Neural progenitor cell (in vitro differentiated cells): ENCODE measurements at places on chromosomes 16 and 17.
A peak's percentile ranks its signal among the peaks of the same experiment; 100 is the strongest.

DNA sequence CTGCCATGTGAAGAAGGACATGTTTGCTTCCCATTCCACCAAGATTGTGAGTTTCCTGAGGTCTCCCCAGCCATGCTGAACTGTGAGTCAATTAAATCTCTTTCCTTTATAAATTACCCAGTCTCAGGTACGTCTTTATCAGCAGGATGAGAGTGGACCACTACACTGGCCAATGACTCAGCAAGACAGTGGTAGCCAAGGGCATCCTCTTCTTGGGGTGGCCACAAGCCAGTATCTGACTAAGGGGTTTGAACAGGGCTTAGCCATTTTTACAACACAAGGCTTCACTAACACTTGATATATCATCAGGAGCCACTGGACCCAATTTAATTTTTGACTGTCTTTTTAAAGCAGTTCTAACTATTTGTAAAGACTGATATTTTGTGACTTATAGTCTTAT, 21.1 kb upstream of the KRT24 start:
- H3K4me1 ChIP-seq, result no peaks in the 10 kb centered on the region
- no peaks in the 10 kb centered on the region for H3K27me3 ChIP-seq
- no peak for DNase-seq
- H3K36me3 ChIP-seq, result no peaks in the 10 kb centered on the region
- no peak overlapping the region for H3K4me3 ChIP-seq
- H3K27ac ChIP-seq, result no peak overlapping the region

DNA sequence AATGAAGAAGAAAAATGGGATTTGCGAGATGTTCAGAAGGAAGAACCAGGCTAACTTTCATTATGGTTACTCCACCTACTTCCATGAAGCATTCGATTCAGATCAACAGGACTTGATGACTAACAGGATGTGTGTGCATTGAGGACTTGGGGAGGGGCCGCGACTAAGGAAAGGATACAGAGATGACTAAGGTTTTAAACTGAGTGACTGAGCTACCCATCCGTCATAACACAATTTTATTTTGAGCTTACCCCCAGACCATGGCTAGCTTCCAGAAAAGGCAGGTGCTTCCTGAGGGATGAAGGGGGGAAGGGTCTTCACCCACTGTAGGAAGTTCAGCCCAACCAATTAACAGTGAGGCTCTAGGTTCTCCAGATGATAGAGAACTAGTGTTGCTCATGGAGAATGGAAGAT, 2.5 kb upstream of the CDYL2 start:
- no peak overlapping the region for H3K4me3 ChIP-seq
- no peaks in the 10 kb centered on the region for H3K4me1 ChIP-seq
- no peak for DNase-seq
- H3K27ac ChIP-seq, result no peak overlapping the region

GRCh38 chr16:47045023-47045422, 71.5 kb upstream of the DNAJA2 start:
- no peak overlapping the region for H3K27ac ChIP-seq
- peaks cover 13% of the 10 kb centered on the region for H3K4me1 ChIP-seq
- no peaks in the 10 kb centered on the region for H3K27me3 ChIP-seq
- H3K4me3 ChIP-seq, result no peak overlapping the region
- no peak for DNase-seq

- no peaks in the 10 kb centered on the region for H3K4me1 ChIP-seq
- no peak overlapping the region for H3K27ac ChIP-seq
- H3K4me3 ChIP-seq, result no peak overlapping the region
- no peaks in the 10 kb centered on the region for H3K27me3 ChIP-seq
Measured at GRCh38 chr17:13776027-13776551, 174.4 kb upstream of the HS3ST3A1 start.

- no peaks in the 10 kb centered on the region for H3K27me3 ChIP-seq
- DNase-seq, result no peak
- H3K4me1 ChIP-seq, result no peaks in the 10 kb centered on the region
- H3K27ac ChIP-seq, result no peak overlapping the region
Measured at GRCh38 chr16:84929421-84930297, 81.7 kb downstream of the ZDHHC7 start.

GRCh38 chr17:38568845-38569510, 36.8 kb downstream of the SRCIN1 start:
- no peaks in the 10 kb centered on the region for H3K36me3 ChIP-seq
- no peak overlapping the region for H3K4me3 ChIP-seq
- H3K27ac ChIP-seq, result no peak overlapping the region
- peaks cover 32% of the 10 kb centered on the region for H3K4me1 ChIP-seq
- no peak for DNase-seq

DNA sequence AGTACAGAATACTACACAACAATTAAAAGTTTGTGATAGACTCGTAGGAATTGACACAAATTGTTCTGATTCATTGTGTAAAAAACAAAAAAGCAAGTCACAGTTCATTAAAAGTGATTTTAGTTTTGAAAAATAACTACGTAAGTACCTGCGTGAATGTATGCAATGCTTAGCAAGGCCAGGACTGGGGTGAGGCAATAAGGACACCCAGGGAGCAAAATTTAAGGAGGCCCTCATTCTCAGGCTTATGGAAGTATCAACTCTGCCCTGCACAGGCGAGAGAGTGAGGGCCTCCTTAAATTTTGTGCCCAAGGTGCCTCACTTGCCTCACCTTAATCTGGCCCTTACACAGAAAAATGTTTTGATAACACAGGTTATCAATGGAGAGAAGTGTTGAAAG, 31.4 kb downstream of the NOG start:
- no peak overlapping the region for H3K27ac ChIP-seq
- no peaks in the 10 kb centered on the region for H3K27me3 ChIP-seq
- DNase-seq, result no peak
- no peaks in the 10 kb centered on the region for H3K4me1 ChIP-seq

DNA sequence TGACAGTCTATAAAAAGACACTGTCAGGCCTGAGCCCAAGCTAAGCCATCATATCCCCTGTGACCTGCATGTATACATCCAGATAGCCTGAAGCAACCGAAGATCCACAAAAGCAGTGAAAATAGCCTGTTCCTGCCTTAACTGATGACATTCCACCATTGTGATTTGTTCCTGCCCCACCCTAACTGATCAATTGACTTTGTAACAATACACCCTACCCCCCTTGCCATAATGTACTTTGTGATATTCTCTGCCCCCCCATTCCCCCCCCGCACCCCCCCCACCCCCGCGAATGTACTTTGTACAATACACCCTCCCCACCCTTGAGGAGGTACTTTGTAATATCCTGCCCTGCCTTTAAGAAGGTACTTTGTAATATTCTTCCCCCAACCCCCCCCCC, 82.2 kb upstream of the MED13 start:
- no peak overlapping the region for H3K4me3 ChIP-seq
- no peaks in the 10 kb centered on the region for H3K27me3 ChIP-seq
- no peaks in the 10 kb centered on the region for H3K36me3 ChIP-seq
- H3K27ac ChIP-seq, result no peak overlapping the region

- H3K36me3 ChIP-seq, result peaks cover 4% of the 10 kb centered on the region
- H3K4me1 ChIP-seq, result no peaks in the 10 kb centered on the region
- no peaks in the 10 kb centered on the region for H3K27me3 ChIP-seq
- H3K27ac ChIP-seq, result no peak overlapping the region
- no peak for DNase-seq
Measured at GRCh38 chr16:81349608-81350305, 35.0 kb downstream of the GAN start.

- H3K27me3 ChIP-seq, result peaks cover 6% of the 10 kb centered on the region
- DNase-seq, result no peak
- no peak overlapping the region for H3K4me3 ChIP-seq
- no peaks in the 10 kb centered on the region for H3K4me1 ChIP-seq
- no peaks in the 10 kb centered on the region for H3K36me3 ChIP-seq
Measured at GRCh38 chr16:27980076-27980775, 83.3 kb downstream of the GSG1L start.

DNA sequence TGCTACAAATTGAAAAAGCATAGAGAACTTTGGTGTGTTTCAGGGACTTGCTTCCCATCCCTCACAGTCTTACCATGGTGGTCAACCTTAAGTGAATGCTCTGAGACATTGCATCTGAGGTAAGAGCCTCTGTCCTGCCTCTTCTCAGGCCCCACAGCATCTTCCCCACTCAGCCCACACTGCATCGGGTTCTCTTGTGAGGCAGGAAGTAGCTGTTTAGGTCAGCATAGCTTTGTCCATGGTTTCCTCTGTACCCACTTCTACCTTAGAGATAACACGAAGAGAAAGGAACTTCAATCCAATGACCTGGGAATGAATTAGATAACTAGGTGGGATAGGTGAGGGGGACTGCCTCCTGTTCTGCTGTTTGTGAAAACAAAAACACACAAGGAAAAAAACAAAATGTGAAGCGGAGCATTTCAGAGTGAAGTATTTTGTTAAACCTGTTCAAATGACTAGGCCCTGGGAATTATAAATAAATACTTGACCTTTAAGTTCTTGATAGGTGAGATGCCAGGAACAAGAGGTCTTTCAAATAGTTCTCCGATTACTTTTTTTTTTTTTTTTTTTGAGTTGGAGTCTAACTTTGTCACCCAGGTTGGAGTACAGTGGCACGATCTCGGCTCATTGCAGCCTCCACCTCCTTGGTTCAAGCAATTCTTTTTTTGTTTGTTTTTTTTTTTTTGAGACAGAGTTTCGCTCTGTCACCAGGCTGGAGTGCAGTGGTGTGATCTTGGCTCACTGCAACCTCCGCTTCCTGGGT, 17.7 kb downstream of the SOCS7 start:
- H3K27ac ChIP-seq, result no peak overlapping the region
- peaks cover 5% of the 10 kb centered on the region for H3K36me3 ChIP-seq
- H3K4me3 ChIP-seq, result no peak overlapping the region

GRCh38 chr16:11386791-11387546, 41.7 kb downstream of the RMI2 start:
- H3K27me3 ChIP-seq, result no peaks in the 10 kb centered on the region
- no peak overlapping the region for H3K4me3 ChIP-seq
- H3K36me3 ChIP-seq, result no peaks in the 10 kb centered on the region
- H3K4me1 ChIP-seq, result peaks cover 15% of the 10 kb centered on the region

- H3K4me1 ChIP-seq, result no peaks in the 10 kb centered on the region
- no peak overlapping the region for H3K27ac ChIP-seq
- no peaks in the 10 kb centered on the region for H3K36me3 ChIP-seq
Measured at GRCh38 chr16:1839554-1839953, 12.5 kb downstream of the FAHD1 start.

DNA sequence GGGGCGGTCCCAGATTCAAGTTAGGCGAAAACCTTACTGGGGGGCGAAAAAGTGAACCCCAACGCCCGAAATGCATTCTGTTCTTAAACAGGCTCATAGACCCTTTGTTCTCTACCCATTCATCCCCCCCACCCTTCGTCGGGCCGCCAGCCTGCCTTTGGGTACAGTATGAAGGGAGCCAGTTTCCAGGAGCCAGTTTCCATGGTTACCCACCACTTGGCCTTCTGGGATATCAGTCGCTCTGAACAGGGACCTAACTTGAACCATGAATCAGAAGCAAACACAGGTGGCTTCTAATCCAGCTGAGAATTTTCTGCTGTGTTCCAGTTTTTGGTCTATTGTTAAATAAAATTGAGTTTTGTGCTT, 532 bp downstream of the DHX40 start:
- H3K27ac ChIP-seq, result no peak overlapping the region
- DNase-seq, result peak; percentile 79
- peaks cover 10% of the 10 kb centered on the region for H3K4me1 ChIP-seq
- peaks cover 16% of the 10 kb centered on the region for H3K27me3 ChIP-seq
- peak overlapping the region; percentile 92 for H3K4me3 ChIP-seq

- H3K4me1 ChIP-seq, result no peaks in the 10 kb centered on the region
- DNase-seq, result no peak
- H3K4me3 ChIP-seq, result no peak overlapping the region
- peaks cover 69% of the 10 kb centered on the region for H3K27me3 ChIP-seq
- H3K36me3 ChIP-seq, result no peaks in the 10 kb centered on the region
Measured at GRCh38 chr17:8116776-8117175, 1.5 kb downstream of the ALOXE3 start.

GRCh38 chr16:59593194-59593661, 859.1 kb upstream of the GOT2 start:
- H3K27me3 ChIP-seq, result no peaks in the 10 kb centered on the region
- no peak overlapping the region for H3K27ac ChIP-seq
- DNase-seq, result no peak

DNA sequence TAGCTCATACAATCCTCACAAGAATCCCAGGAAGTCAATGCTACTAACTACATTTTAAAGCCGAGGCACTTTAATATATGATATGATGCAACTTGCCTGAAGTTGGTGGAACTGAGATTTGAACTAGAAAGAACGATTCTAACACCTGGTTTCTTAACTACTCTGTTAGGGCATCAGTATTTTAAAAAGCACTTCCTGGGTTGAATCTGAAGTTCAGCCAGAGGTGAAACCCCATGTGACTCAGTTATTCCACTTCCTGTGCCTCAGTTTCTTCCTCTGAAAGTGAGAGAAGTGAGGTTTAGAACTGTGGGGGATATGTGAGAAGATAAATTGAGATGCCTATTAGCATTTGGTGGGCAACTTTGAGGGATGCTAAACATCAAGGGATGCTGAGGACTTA, 129.4 kb upstream of the ANKFN1 start:
- H3K27me3 ChIP-seq, result no peaks in the 10 kb centered on the region
- H3K4me1 ChIP-seq, result peaks cover 2% of the 10 kb centered on the region
- DNase-seq, result no peak
- H3K27ac ChIP-seq, result no peak overlapping the region
- H3K36me3 ChIP-seq, result no peaks in the 10 kb centered on the region

- H3K4me3 ChIP-seq, result no peak overlapping the region
- no peaks in the 10 kb centered on the region for H3K27me3 ChIP-seq
- no peak for DNase-seq
- no peaks in the 10 kb centered on the region for H3K36me3 ChIP-seq
- no peak overlapping the region for H3K27ac ChIP-seq
Measured at GRCh38 chr16:37511-37910, 15.9 kb downstream of the POLR3K start.

DNA sequence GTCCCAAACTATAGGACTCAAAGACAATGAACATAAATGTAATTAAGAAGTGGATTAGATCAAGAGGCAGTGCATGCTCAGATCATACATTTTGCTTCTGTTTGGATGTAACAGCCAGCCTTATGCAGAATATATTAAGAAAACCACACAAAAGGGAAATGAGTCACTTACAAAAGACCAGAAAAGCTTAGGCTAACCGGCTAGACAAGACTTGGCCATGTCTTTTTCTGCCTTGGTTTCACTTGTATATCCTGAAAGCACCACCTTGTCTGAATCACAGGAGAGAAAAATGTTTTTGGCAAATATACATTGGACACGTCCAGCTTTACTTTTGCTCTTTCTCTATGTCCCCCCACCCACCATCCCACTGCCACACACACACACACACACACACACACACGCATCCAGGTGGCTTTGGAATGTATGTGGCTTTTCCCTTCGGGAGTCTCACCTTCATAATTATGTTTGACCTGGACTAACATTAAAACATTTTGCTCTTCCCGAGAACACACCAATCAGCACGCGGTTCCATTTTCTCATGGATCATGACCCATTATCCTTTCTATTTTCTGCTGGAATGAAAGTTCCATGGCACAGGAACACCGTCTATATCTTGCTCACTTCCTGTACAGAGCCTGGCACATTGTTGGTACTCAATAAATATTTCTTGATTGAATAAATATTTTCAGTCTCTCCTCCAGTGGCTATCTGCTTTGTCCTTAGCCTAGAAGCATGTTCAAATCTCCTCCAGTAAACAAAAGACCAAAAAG, 64.6 kb downstream of the CDK5R1 start:
- H3K27ac ChIP-seq, result no peak overlapping the region
- H3K4me1 ChIP-seq, result no peaks in the 10 kb centered on the region
- H3K36me3 ChIP-seq, result no peaks in the 10 kb centered on the region
- no peaks in the 10 kb centered on the region for H3K27me3 ChIP-seq
- no peak for DNase-seq
